ENCODE measurements at places on chromosomes 11 and 22.

- no peak for DNase-seq
Measured at GRCh38 chr11:111384494-111384893, 5.4 kb upstream of the POU2AF1 start.

GRCh38 chr11:46564459-46564858 is 29.4 kb downstream of the AMBRA1 start:
- DNase-seq: no peak

GRCh38 chr11:27354359-27354965 is 8.6 kb downstream of the CCDC34 start:
- DNase-seq: no peak

DNA sequence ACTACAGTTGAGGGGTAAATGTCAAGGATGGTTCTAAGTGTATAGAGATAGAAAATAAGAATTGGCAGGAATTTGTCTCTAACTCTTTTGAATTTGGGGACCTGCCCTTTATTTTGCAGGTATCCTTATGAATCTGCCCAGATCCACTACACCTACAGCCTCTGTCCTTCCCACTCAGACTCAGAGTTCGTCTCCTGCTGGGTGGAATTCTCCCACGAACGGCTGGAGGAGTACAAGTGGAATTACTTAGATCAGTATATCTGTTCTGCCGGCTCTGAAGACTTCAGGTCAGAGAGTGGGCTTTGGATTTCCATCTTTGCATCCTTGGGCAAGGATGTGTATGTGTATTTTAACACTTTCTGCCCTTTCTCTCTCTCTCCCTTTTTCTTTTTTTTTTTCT is 89.7 kb downstream of the DEPDC5 start:
- no peak for DNase-seq
